ENCODE measurements at places on chromosomes 7 and 10.

DNA sequence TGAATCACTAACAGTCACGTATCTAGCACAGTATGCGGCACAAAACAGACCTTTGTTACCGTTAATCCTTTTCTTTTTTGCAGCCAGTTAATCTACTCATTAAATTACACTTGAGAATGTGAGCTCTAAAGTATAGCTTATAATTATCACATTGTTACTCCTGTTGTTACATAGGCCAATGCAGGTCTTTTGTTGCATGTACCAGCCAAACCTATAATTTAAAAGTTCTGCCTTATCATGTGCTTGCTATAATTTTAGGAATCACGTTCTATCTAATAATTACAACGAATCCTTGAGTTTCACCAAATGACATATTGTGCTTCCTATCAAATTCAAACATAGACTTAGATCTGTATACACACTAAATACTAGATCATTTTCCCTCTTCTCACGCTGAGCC, 245.1 kb downstream of the DGKI start:
- no peak for DNase-seq

GRCh38 chr7:155791836-155792235, 20.4 kb downstream of the SHH start:
- DNase-seq, result no peak

- DNase-seq, result no peak
Observed at GRCh38 chr10:60978287-60979115, 34.5 kb upstream of the RHOBTB1 start.

DNA sequence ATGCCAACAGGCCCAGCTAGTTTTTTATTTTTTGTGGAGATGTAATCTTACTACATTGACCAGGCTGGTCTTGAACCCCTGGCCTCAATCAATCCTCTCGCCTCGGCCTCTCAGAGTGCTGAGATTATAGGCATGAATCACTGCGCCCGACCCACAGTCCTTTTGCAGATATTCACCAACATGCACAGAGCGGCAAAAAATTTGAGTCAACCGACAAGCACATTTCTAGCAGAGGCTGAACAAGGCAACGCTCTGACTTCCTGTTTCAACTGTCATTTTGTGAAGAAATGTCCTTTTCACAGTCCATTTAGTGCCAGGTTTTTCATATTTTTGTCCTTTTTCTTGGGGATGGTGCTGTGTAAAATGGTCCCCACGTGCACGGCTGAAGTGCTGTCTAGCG, 71.1 kb upstream of the KAT6B start:
- peak; percentile 88 for DNase-seq

DNA sequence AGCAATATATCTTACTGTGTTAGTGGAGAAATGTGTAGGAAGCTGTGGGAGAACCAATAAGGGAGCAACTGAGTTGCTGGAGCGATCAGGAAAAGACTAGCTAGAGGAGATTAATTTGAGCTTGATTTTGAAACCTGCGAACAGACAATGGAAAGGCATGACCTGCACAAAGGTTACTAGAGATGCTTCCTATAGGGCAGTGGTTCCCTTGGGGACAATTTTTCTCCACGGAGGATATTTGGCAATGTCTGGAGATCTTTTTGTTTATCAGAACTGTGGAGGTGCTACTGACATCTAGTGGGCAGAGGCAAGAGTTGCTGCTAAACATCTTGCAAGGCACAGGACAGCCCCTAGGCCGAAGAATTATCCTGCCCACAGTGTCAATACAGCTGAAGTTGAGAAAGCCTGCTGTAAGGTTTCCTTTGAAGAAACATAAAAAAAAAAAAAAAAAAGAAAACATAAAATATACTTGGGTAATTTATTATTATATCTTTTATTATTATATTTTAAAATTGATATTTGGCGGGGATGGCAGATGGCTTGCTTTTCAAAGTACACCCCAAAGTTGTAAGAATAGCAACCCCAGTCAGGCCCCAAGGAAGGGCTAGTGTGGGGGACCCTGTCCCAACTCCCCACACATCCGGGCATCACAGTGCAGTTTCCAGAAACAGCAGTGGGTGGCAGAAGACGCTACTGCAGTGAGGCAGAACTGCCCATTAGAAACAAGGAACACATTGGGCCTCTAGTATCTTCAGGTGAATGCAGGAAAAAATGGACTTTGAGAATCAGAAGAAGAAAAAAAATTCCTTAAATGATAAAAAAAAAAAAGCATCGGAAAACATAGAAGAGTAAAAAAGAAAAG, 481.6 kb downstream of the SH2D4B start:
- peak; percentile 71 for DNase-seq

GRCh38 chr7:36875794-36876193, 151.5 kb upstream of the AOAH start:
- DNase-seq, result no peak

GRCh38 chr10:76306856-76307255, 875.4 kb downstream of the LRMDA start:
- DNase-seq, result peak; percentile 73
